ENCODE measurements at places on chromosomes 7 and 10. TPM values are rescaled to one million over a fixed set of nuclear protein-coding genes. Genes with fewer than 3 reads are reported as not detected.

Gene HECW1
- not detected for total RNA-seq

Gene FAM149B1
- 17.8 TPM for total RNA-seq

Gene SPDYE16
- 0.20 TPM for total RNA-seq

DNA sequence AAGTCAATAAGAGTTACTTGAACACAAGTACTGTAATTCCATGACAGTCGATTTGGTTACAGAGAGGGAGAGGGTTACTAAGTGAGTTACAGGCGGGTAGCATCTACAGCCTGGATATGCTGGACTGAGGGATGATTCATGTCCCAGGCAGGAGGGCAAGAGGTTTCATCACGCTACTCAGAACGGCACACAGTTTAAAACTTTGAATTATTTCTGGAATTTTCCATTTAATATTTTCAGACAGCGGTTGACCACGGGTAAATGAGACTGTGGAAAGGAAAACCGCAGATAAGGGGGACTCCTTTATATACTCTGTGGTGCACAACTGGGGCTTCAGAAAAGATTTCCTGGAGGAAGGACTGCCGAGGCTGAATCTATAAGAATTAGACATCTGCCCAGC lies 25.7 kb upstream of the LRRC4 start:
- no peak for DNase-seq

DNA sequence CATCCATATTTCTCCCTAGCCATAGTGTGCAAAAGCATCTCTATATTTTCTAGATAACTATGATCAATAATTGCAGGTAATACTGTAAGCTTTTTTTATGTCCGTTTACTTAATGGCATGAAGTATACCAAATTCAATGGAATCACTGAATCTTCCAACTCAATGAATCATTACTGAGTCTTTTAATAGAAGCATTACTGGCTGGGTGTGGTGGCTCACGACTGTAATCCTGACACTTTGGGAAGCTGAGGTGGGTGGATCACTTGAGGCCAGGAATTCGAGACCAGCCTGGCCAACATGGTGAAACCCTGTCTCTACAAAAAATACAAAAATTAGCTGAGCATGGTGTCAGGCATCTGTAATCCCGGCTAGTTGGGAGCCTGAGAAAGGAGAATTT lies 372.5 kb downstream of the BMPER start:
- no peak for DNase-seq

DNA sequence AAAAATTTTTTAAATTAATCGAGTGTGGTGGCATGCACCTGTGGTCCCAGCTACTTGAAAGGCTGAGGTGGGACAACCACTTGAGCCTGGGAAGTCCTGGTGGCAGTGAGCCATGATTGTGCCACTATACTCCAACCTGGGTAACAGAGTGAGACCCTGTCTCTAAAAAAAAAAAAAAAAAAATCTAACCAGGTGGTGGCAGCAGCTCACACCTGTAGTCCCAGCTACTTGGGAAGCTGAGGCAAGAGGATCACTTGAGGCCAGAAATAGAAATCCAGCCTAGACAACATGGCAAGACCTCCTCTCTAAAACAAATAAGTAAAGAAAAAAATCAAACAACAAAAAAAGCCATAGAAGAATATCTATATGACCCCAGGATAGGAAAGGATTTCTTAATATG lies 3.6 kb upstream of the MYOF start:
- DNase-seq: no peak

DNA sequence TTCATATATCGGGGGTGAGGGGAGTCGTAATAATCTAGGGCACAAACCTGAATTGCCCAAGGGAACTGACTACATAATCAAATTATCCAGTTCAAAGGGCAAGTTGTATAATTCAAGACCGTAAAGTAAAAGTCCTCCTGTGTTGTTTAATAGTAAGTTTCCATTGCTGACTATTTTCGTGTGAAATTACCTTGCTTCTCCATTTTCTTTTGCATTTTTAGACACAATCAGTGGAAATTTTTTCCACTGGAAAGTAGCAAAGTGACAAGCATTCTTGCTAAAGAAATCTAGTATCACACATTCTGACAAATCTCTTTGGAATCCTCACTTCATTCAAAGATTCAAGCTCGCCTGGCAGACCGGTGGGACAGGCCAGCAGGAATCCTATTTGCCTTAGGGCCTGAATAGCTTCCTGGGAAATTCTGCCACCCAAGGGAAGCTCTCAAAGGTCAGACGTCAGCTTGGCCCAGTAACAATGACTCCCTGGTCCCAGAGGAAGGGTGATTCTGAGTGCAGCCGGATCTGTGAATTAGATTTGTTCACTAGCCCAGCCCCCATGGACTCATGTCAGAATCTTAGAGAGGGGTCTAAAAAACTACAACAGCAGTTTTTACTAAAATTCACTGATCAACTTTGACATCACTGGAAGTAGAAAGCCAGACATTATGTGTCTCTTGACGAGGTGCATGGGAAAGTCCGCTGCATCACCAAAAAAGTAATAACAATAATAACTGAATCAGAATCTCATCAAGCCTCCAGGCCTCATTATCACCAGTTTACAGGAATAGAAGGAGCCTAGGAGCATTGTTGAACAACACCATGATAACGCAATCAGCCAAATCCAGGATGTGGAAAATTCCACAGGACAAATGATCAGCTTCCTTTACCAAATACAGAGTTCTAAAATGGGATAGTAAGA lies 161.0 kb downstream of the SKIDA1 start:
- peak; percentile 70 for DNase-seq

DNA sequence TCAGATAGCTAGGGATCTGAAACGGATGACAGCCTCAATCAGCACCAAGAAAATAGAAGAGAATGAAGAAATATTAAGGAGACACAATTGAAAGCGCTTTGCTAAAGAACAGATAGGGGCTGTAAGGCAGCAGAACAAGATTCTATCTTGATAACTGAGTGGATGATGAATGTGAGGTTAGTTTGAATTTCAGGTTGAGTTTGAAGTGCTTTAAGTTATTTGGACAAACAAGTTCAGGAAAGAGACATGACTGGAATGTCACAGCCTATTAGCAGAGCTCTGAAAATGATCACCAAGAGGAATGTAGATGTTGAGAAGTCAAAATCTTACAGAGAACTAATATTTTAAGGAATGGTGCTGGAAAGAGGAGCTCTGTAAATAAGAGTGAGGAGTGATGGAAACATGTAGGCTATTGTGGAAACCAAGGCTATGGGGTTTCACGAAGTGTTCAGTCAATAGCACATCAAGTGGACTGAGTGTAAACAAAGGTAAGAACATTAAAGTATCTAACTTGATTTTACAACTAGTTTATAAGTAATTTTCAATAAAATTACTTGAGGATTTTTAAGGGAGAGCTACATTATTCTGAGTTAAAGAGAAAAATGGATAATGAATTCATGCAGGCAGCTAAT lies 61.6 kb downstream of the MEST start:
- DNase-seq: no peak

DNA sequence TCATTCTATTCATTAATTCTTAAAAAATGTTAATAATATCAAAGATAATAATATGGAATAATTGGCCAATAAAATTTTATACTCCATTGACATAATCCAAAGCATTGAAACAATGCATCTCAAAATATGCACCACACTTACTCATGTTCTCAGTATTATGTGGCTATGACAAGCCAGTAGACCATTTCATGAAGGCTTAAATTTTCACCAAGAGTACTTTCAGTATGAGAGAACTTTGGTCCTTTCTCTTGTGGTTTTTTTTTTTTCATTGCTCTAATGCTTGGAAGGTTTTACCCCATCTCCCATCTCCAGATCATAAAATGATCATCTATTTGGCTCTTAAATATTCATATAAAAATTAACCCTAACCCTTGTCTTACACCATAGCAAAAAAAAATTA lies 45.5 kb upstream of the TMEM140 start:
- DNase-seq: no peak

- no peak for DNase-seq
Observed at GRCh38 chr7:30231271-30231670, 53.1 kb upstream of the ZNRF2 start.

DNA sequence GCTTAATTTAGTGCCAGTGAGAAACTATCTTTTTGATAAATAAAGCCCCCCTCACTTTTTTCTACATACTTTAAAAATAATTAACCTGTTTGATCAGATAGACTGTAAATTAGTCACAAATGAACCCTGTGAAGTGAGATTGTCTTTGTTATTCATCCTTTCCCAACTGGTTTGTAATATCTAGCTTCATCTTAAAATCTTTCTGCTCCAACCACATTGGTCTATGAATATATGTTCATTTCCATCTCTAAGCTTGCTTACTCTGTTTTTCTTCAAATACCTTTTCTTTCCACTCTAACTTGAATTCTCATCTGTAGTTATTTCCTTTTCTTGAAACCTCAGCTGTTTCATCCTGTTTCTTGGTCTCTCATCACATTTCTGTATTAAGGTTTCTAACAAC lies 12.1 kb downstream of the MARCHF5 start:
- DNase-seq: no peak

Measured in heart left ventricle (tissue), 16 donors.